ENCODE measurements at places on chromosomes 4 and X.

- no peak for DNase-seq
Observed at GRCh38 chr4:10753336-10753735, 68.8 kb upstream of the CLNK start.

GRCh38 chr4:61545902-61546480, 345.9 kb downstream of the ADGRL3 start:
- DNase-seq: no peak

- no peak for DNase-seq
Observed at GRCh38 chr4:106738121-106738520, 298.0 kb downstream of the DKK2 start.

- peak; percentile 50 for DNase-seq
Observed at GRCh38 chr4:176340871-176341685, 21.3 kb downstream of the SPCS3 start.

DNA sequence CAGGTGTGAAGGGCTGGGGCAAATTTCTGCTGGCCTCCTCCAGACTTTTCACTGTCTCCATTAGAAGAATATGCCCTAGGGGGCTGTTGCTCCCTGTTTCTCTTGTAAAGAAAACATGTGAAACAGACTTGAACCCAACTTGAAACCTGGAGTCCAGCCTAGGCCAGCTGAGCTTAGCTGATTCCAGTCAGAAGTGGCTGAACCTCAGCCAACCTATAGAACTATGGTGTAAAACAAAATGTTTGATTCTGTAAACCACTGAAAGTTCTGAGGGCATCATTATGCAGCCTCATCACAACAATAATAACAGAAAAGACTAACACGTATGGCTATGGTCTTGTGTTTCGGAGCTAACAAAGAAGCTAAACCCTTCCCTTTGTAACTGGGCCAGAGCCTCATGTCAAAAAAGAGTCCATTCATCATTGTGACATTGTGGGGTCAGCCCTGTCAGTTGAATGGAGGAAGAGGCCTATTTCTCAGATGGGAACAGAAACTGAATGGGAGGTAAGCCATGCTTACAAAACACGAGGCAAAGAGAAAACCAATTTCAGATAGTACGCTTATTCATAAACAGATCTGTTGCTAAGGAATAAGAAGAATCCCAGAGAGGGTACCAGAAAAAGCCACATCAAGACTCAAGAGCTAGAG, 34.1 kb downstream of the SETD7 start:
- DNase-seq: no peak

- DNase-seq: no peak
Observed at GRCh38 chr4:121003863-121004262, 68.5 kb downstream of the NDNF start.

GRCh38 chrX:72107320-72107719, 24.4 kb downstream of the RTL5 start:
- DNase-seq: peak; percentile 41

DNA sequence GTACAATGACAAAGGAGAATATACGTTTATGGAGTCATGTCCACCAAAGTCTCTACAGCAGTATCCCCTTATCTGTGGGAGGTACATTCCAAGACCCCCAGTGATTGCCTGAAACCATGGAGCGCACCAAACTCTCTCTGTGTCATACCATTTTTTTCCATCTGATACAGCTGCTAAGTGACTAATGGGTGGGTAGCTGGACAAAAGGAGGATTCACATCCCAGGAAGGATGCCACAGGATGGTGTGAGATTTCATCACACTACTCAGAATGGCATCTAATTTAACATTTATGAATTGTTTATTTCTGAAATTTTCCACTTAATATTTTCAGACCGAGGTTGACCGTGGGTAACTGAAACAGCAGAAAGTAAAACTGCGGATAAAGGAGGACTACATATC, 49.8 kb upstream of the AGA start:
- no peak for DNase-seq

DNA sequence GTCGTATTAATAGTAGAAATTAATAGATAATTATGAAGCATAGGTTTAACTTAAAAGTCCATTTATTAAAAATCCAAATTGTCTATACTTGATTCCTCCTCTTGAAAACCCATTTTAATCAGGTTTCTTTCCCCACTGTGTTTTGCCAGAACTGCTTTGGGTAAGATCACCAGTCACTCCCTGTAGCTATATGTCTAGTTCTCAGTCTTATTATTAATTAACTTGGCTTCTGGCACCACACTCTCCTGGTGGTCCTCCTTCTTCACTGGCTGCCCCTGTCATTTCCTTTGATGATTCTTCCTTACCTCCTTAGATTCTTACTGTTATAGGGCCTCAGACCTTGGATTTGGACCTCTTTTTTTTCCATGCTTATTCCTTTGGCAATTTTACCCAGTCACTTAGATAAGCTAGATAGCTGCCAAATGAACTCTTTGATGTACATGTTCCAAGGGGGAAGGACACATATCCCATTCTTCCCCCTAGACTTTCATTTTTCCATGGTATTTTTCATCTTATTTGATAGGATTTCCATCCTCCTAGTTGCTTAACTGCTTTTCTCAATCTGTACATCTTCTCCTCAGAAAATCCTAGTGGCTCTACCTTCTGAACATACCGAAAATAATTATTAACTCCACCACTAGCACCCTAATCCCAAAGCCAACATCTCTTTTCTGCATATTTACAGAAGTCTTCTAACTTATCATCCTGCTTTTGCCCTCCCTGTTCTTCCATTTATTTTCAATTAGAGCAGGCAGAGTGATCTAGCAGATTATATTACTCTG, 24.5 kb downstream of the GIMD1 start:
- DNase-seq: no peak

DNA sequence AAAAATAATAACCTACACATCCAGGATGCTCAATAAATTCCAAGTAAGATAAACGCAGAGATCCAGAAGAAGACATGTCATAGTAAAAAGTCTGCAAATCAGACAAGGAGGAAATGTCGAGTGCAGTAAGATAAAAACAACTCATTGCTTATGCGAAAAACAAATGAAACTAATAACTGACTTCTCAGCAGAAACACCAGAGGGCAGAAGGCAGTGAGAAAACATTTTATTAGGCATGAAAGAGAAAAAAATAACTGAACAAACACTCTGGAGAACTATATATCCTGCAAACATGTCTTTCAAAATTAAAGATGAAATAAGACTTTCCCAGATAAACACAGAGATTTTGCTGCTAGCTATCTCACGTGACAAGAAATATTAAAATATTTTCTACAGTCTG, 201.3 kb upstream of the CTSO start:
- no peak for DNase-seq

GRCh38 chr4:159606835-159607234, 504.0 kb downstream of the RAPGEF2 start:
- no peak for DNase-seq

GRCh38 chr4:115923152-115923551, 809.7 kb upstream of the NDST4 start:
- no peak for DNase-seq

DNA sequence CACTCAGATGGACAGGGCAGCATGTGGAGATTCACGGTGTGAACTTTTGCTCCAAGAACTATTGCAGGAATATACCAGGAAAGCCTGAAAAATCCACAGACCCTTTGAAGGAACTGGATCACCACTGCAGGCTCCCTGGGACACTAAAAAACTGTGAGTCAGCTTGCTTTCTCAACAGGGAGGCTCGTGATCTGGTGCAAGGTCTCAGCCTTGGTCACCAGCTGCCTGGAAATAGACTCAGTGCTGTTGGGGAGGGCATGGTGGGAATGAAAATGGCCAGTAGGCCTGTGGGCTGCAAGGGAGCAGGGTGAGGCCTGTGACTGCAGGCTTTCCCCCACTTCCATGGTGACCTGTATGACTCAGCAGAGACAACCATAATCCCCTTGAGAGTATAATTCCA, 426.4 kb upstream of the RPS6KA3 start:
- DNase-seq: peak; percentile 48

DNA sequence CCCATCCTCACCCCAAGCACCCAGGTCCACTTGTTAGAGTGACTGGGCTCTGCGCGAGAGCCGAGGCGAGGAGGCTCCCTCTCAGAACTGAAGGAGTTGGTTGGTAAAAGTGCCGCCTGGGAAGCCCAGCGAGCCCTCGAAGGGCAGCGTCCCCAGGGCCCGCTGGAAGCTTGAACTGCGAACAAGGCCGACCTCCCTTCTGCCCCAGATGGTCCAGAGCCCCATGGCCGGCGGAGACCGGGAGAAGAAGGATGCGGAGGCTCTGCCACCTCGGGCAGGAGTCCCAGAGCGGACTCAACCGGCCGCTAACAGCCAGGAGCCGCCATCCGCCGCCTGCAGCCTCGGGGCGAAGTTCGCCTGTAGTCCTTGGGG, 116.3 kb upstream of the TEX13C start:
- no peak for DNase-seq

Measured in AG10803 (cell line).